B cell (primary cell): ENCODE measurements at places on chromosomes 11 and 22. TPM values are rescaled to one million over a fixed set of nuclear protein-coding genes. Genes with fewer than 3 reads are reported as not detected.

DNA sequence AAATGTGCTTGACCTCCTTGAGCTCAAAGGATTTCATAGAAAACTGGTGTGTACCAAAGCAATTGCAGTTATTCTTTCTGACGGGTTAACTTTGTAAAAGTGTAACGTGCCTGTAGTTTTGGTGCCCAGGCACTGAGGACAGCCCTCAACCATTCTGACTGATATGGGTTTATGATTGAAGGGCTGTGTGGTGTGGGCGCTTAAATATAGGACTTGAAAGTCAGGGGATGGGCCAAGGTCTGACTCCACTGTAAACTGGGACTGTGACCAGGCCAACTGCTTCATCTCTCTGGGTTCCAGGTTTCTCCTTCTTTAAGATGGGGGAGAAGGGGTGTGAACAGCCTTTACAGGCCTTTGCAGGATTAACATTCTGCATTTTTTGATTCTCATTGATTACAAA is 191.1 kb upstream of the ARHGAP20 start:
- no peak overlapping the region for H3K27ac ChIP-seq
- no peak for DNase-seq
- H3K27me3 ChIP-seq, result no peaks in the 10 kb centered on the region
- peaks cover 14% of the 10 kb centered on the region for H3K4me1 ChIP-seq
- no peak overlapping the region for H3K4me3 ChIP-seq

DNA sequence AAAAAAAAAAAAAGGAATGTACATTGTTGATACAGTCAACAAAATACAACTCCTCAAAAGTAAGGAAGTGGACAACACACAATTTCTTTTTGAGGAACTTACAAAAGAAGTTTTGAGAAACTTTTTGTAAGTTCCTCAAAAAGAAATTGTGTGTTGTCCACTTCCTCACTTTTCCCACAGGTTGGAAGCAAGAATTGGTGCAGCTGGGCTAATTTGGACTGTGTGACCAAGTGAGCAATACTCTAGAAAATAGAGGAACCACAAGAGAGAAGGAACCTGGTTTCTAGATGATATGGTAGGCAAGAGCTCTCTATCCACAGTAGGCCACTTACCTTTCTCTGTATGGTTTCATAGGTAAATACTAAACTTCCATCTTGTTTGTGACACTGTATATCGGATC is 1053.8 kb downstream of the LRRC4C start:
- no peaks in the 10 kb centered on the region for H3K36me3 ChIP-seq
- DNase-seq, result no peak
- H3K4me1 ChIP-seq, result no peaks in the 10 kb centered on the region
- H3K27ac ChIP-seq, result no peak overlapping the region
- H3K4me3 ChIP-seq, result no peak overlapping the region

The ACR gene
- not detected in 2 replicates for total RNA-seq

The WNT11 gene
- total RNA-seq, result 0.39 TPM in 1 of 2 replicates, not detected in the other

The CRYBB2 gene
- not detected in 2 replicates for total RNA-seq

The OR10A2 gene
- not detected in 2 replicates for total RNA-seq

DNA sequence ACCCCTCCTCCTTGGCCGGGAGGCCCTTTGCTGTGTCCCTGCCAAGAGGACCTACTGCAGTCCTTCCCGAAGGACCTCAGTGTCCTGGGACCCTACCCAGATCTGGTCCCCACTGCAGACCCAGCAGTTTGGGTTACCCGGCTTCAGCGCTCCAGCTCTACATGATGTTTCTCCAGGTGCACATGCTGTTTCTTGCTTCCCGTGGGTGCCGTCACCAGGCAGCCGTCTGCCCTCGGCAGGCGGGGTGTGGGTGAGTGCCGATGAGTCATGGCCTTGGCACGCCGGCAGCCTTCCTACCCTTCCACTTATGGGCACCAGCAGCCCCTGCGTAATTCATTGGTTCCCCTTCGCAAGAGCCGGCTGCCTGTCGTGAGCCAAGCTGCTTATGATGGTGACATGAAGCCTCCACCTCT is 101.8 kb downstream of the BCR start:
- no peaks in the 10 kb centered on the region for H3K27me3 ChIP-seq
- peaks cover 46% of the 10 kb centered on the region for H3K36me3 ChIP-seq
- DNase-seq, result no peak
- peaks cover 17% of the 10 kb centered on the region for H3K4me1 ChIP-seq
- H3K4me3 ChIP-seq, result no peak overlapping the region

The MMP12 gene
- total RNA-seq, result not detected in 2 replicates

- H3K4me3 ChIP-seq, result no peak overlapping the region
- no peaks in the 10 kb centered on the region for H3K36me3 ChIP-seq
- H3K4me1 ChIP-seq, result no peaks in the 10 kb centered on the region
- no peak overlapping the region for H3K27ac ChIP-seq
- no peaks in the 10 kb centered on the region for H3K27me3 ChIP-seq
Observed at GRCh38 chr11:120086651-120087050, 51.3 kb downstream of the TRIM29 start.

DNA sequence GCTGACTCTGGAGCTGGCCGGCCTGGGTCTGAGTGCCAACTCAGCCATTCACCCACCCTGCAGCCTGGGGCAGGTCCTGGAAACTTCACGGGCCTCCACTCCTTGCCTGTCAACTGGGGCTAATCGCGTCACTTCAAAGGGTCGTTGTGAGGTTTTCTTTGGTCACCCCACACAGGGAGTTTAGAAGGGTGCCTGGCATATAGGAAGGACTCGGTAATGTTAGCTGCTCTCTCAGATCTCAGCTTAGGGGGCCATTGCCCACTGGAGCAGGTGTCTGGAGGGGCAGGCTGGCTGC is 7.3 kb downstream of the INCENP start:
- H3K4me1 ChIP-seq, result no peaks in the 10 kb centered on the region
- no peak overlapping the region for H3K27ac ChIP-seq
- H3K27me3 ChIP-seq, result no peaks in the 10 kb centered on the region
- H3K4me3 ChIP-seq, result no peak overlapping the region

DNA sequence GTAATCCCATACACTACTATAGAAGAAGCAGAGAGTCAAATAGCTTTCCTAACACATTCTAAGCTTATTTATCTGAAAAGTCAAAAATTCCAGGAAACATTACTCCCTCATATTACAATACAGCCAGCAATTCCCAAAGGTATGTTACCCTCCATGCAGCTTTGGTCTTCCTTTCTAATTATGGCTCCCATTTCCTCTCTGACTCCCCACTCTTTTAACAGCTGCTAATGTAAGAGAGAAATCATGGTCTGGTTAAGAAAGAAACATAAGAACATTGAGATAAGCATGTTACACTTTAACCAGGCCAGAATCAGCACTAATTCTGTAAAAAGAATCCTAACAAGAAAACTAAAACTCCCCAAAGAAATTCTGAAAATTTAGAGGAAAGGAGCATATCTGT is 6.8 kb downstream of the PPP2R1B start:
- H3K36me3 ChIP-seq, result peaks cover 8% of the 10 kb centered on the region
- H3K27ac ChIP-seq, result no peak overlapping the region
- no peak overlapping the region for H3K4me3 ChIP-seq
- DNase-seq, result no peak
- H3K4me1 ChIP-seq, result no peaks in the 10 kb centered on the region

The FXYD6 gene
- total RNA-seq, result not detected in 2 replicates
